Stimulated activated CD4-positive, alpha-beta T cell treated with anti-CD3 and anti-CD28 coated beads, Interleukin-1b, Interleukin-23, amount 100 ng/mL, for 1 hour (primary cell): ENCODE measurements at places on chromosomes 3 and 15.

DNA sequence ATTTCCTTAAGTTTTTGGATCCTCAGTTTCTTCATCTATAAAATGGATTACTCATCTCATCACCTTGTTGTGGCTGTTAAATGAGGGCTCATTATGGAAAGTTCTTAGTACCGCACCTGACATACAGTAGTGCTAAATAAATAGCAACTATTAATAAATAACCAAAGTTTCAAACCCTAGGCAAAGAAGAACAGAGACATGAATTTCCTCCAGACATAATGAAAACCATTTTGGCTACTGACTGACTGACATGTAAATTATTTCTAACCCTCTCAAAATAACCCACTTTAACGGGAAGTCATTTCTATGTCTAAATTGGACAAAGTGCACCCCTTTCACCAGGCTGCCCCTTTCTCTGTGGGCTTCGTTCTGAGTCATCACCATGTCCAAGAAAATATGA, 17.4 kb upstream of the KLHL6 start:
- DNase-seq = no peak

GRCh38 chr3:123444023-123444422, 4.9 kb downstream of the ADCY5 start:
- DNase-seq = no peak

DNA sequence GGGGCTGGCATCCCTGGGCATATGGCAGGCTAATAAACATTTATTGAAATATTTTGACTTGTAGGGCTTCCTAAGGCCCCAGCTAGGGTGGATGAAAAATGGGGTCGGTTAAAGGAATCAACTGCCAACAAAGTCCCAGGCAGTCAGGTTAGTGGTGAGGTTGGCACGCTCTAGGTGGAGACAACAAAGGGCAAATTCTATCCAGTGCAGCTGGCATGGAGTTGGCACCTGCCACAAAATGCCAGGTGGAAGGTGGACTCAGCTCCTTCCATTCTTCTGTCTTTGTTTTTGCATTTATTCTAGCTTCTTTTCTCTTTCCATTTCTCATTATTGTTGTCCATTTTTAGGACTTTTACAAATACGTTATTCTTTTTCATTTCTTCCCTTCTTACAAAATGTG, 31.0 kb downstream of the LCMT2 start:
- DNase-seq = no peak

- DNase-seq = no peak
These were observed 38.6 kb downstream of the TRPM1 start for GRCh38 chr15:31062911-31063310.

DNA sequence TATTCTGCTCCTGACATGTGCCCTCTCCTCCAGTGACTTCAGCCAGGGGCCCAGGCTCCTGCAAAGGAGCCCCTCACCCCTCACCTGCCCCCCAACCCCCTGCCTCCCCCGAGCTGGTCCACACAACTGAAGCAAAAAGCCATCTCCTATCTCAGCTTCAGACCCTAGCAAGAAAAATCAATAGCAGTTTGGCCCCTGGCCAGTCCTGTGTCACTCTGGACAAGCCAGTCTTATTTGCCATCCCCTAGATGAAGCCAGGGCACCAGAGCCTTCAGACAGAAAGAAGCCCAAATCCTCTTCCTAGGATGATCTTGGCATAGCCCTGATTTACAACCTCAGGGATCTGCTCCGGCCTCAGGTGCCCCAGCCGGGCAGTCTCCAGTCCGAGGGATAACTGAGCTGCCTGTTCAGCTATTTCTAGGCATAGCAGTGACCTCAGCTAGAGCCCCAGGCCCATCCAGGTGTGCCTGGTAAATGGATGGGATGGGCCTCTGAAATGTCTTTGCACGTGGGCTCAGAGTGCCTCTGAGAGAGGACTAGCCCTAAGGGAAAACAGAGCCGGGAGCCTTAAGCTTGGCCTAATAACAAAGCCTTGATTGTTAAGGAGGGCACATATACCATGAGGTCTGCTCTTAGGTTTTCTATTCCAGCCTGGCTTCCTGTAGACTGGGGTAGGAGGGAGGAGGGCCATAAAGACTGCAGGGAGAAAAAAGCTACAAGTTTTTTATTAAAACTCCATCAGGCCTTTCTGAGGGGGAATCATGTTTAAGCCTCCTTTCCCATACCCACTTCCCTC, 242.0 kb downstream of the SHQ1 start:
- no peak for DNase-seq

DNA sequence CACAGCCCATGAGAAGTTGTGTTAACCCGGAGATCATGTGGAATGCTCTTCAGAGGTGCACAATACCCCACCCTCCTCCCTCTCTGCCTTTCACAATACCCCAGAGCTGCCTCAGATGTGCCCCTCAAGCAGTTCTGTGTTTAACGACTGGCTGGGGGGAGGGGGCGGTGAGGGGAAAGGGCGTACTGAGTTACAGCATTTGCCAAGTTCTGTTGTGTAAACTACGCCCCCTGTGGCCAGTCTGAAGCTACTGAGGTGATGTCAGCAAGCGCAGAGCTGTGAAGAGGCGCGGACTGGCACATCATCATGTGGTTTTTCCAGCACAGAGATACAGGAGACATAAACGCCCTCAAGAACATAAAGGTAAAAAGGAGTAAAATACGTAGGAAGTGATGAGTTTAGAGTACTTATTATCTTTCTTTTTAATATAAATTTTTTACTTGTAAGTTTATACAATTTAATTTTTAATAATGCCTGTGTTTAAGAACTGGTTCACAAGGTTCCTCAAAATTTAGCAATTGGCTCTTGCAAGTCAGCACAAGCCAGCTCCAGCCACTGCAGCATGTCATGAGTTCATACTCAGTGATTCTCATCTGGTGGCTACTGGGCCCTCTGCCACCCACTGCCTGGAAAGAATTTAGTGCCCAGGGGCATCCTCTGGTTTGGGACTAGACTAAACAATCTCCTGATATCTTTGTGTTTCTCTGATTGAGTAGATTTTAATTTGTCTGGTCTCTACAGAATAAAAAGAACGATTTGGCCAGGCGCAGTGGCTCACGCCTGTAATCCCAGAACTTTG, 1.7 kb downstream of the EPB42 start:
- DNase-seq = no peak

GRCh38 chr3:178518660-178519396, 17.4 kb upstream of the KCNMB2 start:
- no peak for DNase-seq

- DNase-seq = no peak
These were observed 195.8 kb downstream of the PLCH1 start for GRCh38 chr3:155549087-155549486.

GRCh38 chr3:49647741-49648140, 26.4 kb upstream of the APEH start:
- DNase-seq = no peak

- DNase-seq = no peak
These were observed 39.6 kb downstream of the TLE3 start for GRCh38 chr15:70057931-70058641.

DNA sequence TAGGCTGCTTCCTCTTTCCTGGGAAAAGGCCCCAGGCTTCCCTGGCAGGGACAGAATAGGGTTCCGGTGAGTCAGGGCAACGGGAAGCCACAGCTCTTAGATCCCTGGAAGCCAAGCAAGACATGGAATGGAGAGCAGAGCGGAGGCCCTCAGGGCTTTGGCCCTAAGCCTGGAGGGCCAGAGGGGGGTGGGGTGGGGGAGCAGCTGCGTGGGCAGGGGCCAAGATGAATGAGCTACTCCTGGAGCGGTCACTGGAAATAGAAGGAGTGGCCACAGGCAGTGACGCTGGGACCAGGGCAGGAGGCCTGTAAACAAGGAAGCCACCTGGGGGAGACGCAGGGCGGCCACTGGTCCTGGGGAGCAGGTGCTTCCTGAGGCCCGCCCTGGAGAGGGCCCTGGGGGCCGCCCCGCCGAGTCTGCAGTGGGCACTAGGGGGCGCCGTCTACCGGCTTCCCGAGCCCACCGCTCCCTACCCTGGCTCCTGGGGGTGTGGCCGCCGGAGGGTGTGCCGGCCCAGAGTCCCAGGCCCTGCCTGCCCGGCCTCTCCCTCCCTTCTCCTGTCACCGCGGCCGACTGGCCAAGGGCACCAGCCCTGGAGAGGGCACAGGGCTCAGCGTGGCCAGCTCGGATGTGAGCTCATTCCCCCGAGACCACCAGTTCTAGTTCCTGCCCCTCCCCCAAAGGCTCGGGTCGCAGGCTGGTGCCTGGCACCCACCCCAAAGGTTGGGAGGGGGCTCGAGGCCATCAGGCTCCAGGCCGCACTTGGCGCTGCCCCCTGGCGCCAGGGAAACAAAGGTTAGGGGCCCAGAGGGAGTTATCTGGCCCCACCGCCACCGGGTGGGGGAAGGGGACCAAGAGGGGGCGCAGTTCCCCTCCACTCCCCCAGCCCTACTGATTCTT, 12.1 kb downstream of the VPS18 start:
- peak; percentile 64 for DNase-seq

DNA sequence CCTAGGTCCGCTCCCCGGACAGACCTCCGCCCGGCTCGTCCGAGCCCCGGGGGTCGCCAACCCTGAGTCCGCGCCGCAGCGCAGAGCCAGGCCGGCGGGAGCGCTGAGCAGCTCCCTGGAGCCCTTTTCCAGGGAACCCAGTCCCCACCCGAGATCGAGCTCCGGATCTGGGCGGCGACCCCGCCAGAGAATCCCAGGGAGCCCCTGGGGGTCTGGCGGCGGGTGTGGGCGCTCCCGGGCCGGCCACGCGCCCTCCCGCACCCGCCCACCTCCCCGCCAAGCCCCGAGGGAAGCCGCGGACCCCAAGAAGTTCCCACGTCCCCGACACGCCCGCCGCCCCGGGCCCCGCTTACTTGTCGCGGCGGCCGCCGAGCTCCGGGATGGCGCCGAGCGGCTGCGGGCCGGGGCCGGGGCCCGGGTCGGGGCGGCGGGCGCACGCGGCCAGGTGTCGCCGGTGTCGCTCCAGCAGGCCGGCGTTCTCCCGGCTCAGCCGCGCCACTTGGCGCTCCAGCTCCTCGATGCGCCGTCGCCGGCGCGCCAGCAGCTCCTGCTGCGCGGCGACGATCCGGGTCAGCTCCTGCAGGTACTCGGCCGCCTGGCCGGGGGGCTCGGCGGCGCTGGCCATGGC, 137.7 kb downstream of the NUP210 start:
- DNase-seq = no peak

GRCh38 chr3:22779737-22780136, 423.4 kb upstream of the UBE2E2 start:
- no peak for DNase-seq

DNA sequence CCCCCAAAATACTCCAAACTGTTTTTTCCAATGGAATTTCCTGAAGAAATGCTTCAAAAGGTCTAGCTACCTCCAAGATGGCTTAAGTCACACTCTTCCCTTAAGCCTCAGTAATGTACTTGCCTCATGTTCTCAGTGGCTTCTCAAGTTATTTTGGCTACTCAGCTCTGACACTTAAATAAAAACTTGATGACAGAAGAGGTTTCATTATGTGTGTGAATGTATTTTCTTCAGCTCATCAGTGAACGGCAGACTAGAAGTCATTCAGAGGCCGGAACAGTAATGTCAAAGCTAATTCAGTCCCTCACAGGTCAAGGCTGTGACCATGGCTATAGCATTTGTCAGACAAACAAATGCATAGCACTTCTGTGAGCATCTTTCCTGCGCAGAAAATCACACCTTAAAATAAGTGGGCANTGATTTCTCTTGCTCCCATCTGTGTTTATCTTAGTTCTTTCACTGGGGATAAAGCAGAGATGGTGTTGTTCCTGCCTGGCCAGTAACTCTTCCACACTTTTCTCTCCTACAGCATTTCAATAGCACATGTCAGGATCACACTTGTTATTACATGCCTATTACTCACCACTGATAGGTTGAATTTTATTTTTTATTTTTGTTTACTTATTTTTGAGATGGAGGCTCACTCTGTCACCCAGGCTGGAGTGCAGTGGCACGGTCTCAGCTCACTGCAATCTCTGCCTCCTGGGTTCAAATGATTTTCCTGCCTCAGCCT, 68.5 kb upstream of the PLCL2 start:
- DNase-seq = no peak

- no peak for DNase-seq
These were observed 37.2 kb downstream of the SLC6A6 start for GRCh38 chr3:14439501-14440167.

- DNase-seq = no peak
These were observed 153.7 kb downstream of the TPRG1 start for GRCh38 chr3:189325454-189325853.

GRCh38 chr15:75532413-75533250, 46.5 kb downstream of the PTPN9 start:
- no peak for DNase-seq
